ENCODE measurements at places on chromosomes 2 and 18.
A peak's percentile ranks its signal among the peaks of the same experiment; 100 is the strongest.

GRCh38 chr2:4947911-4948310 lies 744.3 kb upstream of the SOX11 start:
- DNase-seq: no peak

DNA sequence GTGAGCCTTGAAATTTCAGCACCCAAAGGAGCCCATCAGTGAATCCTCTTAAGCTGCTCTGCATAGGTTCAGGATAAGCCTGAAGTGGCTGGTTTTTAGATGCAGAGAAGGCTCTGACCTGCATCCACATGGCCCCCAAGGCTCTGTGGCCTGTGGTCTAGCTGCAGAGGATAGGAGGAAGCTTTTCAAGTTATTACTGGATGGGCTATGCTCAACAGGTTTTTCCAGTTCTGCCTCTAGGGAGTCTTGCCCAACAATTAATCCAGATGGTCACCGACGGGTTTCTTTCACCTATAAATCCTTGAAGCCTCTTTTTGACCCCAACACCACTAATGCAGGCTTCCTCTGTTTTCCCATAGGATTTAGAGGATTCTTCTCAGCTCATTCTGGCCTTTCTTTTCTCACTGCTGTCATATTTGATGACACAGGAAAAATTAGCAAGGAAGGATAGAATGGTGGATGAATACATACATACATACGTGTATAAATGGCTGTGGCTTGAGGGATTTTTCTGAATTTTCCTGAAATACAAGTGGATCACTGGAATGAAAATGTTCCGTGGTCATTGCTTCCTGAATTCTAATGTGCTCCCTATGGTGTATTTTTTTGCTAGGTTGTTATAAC lies 52.2 kb upstream of the BCL2L11 start:
- DNase-seq: no peak

DNA sequence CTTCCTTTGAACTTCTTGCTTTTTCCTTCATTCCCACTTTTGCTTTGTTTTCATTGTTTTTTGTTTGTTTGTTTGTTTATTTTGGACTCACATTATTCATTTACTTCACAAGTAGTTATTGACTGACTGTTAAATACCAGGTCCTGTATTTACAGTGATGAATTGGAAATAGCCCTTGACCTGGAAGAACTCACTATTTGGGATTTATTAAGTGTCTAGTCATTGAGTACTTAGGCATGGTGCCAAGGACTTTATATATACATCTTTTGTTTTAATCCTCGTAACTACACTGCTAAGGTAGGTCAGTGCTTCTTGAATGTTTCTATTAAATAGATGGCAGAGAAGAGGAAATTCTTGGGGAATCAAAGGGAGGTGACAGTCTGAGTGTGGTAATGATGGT lies 11.1 kb downstream of the SPOPL start:
- DNase-seq: no peak

- DNase-seq: no peak
Observed at GRCh38 chr2:172908275-172908674, 167.4 kb upstream of the MAP3K20 start.

GRCh38 chr18:22710673-22711191 lies 222.4 kb upstream of the RBBP8 start:
- DNase-seq: no peak

DNA sequence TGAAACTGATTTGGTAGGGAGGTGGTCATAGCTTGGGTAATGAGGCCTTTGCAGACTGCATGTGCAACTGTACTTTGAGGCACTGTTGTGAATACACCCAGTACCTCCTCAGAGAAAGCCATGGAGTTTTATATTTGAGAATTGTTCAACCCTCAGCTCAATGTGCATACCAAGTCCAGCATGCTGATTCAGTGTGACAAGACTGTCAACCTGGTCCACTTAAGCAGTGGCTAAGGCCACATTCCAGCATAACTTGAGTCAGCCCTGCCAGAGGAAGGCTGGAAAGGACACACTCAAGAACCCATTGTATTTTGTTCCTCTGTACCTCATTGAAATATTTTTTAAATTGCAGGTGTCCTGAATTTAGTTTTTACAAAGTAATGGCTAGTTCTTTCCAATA lies 121.8 kb upstream of the HNMT start:
- DNase-seq: no peak

- no peak for DNase-seq
Observed at GRCh38 chr2:58215429-58215828, 25.7 kb downstream of the FANCL start.

- DNase-seq: no peak
Observed at GRCh38 chr2:18527326-18527725, 33.1 kb downstream of the RDH14 start.

GRCh38 chr2:215565897-215566296 lies 130.0 kb upstream of the FN1 start:
- DNase-seq: no peak

- no peak for DNase-seq
Observed at GRCh38 chr2:162041485-162041884, 32.5 kb downstream of the DPP4 start.

DNA sequence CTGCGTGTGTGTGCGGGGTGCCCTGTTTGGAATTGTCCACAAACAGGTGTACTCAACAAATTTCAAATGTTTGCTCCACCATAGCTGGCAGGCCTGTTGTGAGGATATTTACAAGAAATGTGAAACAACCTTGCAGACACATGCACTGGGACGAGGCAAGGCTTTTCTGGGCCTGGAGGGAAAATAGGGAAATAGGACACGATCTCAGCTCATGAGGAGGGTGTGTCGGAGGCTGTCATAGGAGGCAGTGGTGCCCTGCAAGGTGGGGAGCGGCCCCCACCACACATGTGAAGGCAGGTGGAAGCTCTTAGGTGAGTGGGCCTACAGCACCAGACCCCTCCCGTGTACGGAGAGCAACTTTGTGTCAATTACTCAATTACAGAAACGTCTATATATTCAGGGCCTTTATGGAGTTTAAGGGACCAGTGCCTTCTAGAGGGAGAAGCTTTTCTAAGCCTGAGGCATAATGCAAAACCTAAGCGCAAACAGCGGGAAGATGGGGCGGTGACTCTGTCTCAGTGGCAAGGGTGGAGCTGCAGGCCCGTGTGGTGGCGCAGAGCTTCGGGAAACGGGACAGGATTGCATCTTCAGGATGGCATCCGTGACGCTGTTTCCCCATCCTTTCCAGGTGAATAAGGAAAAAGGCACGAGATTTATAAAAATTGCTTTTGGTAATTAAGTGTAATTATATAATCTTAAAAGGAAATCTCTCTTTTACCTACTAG lies 48.0 kb downstream of the RNF144A start:
- no peak for DNase-seq

- DNase-seq: no peak
Observed at GRCh38 chr2:74458938-74459363, 713 bp downstream of the WBP1 start.

DNA sequence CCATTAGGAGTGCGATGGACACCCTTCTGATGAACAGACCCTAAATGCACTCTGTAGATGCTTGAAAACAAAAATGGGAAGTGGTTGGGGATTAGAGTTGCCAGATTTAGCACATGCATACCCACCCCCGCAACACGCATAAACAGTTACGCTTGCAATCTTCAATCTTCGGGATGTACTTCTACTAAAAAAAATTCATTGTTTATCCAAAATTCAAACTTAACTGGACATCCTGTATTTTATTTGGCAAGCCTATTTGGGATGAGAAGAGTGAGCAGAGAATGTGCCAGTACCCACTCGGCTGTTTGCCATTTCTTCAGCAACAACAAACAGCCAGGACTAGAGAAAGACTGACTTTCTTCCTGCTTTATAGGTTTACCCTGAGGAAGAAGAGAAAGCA lies 18.4 kb downstream of the KIAA2012 start:
- DNase-seq: no peak

GRCh38 chr2:43054367-43054766 lies 172.0 kb downstream of the ZFP36L2 start:
- DNase-seq: no peak

GRCh38 chr18:33540392-33540791 lies 37.6 kb upstream of the ASXL3 start:
- DNase-seq: no peak

- DNase-seq: no peak
Observed at GRCh38 chr2:217107480-217107879, 247.6 kb upstream of the TNP1 start.

- DNase-seq: no peak
Observed at GRCh38 chr2:129760669-129761068, 218.8 kb upstream of the RAB6C start.

DNA sequence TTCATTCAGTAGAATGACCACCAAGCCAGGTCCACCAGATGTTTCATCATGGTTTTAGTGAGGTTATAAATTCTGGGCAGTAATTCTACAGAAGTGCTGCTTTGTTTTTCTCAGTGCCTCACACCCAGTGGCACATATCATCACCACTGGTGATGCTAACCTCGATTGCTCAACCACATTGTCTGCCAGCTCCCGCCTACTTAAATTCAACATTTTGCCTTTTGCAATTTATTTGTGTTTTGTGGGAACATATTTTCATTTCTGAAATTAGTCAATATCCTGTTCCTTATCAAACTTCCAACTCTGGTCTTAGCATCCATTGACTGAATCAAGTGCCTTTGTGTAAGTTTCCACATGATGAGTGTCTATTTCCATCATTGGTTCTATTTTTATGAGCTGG lies 62.3 kb upstream of the TMEM178A start:
- no peak for DNase-seq

DNA sequence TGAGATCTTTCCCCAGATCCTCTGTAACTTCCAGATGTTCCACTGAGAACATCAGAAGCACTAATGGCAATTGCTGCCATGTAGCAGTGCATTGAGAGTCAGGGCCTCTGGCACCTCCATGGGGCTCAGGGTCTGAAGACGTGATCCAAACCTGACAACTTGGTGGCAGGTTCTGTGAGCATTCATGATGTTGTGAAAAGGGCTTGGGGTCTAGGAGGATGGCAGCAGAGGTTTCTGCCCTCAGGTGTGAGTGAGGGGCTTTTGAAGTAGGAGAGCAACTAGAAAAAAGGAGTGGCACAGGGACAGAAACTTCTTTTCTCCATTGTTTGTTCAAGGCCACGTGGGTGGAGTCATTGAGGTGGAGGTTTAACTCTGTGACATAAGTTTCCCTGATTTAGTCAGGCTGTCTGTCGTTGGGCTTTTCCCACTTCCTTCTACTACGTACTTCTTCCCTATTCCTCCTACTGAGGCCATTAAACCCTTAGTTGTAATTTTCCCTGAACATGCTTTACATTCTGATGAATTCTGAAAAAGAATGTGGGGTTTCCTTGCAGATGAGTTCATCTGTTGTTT lies 13.1 kb downstream of the CFLAR start:
- no peak for DNase-seq

- DNase-seq: no peak
Observed at GRCh38 chr2:240384711-240385450, 50.6 kb upstream of the GPC1 start.

DNA sequence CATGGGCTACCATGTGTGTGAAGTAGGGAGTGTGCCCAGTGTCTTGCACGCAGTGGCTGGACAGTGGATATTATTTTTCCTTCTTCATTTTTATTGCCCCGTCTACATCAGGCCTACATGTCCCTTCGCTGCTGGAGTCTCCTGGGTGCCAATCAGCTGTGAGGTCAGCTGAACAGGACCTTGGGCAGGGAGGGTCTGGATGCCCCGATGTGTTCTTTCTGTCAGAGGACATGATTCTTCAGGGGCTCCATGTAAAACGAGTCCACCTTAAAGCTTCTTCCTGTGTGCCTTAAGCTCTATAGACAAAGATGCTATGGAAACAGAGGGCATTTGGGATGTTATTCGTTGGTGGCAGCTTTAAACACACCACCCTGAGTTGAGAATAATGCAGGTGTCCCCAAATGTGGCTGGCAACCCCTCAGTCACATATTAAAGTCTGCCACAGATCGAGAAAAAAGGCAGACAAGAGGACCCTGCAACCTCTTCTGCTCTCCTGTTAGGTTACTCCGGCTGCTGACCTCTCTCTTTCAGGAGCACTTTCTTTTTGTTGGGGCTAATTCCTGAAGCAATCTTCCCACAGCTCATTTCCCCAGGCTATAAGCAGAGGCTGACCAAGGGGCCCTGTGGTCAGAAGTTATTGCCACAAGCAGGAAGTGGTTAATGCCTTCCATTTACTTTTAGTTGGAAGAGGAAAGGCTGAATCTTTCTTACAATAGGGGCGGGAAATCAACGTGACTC lies 20.0 kb downstream of the GREB1 start:
- no peak for DNase-seq

DNA sequence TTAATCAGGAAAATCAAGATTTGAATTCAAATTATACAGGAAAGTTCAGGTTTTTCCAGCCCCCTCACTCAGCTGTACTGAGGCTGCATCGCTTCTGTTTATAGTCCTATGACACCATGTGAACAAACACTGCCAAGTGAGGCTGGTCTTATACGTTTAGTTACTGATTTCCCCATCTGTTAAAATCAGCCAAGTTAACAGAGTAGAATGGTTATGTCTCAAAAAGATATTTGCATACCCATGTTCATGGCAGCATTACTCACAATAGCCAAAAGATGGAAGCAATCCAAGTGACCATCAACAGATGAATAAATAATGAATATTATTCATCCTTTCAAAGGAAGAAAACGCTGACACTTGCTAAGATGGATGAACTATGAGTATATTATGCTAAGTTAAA lies 43.8 kb downstream of the REEP1 start:
- DNase-seq: no peak

- DNase-seq: no peak
Observed at GRCh38 chr2:209253544-209253943, 170.3 kb upstream of the MAP2 start.

DNA sequence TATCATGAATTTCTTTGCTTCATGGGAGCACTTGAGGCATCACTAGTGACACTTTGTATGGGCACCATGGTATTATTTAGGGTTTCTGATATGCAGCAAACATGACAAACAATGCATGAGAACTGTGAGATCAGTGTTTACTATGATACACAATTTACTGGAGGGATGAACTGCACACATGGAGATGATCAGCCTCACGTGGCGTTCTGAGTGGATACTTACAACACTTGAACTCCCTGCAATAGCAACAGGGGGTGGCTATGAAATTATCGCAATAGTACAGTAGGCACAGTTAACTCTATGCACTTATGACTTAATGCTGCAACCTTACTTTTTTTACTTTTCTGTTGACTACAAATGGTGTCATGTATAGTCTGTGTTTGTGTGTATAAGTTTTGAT lies 18.5 kb upstream of the UGT1A8 start:
- DNase-seq: no peak

GRCh38 chr2:137677466-137677865 lies 286.8 kb upstream of the HNMT start:
- DNase-seq: no peak

- no peak for DNase-seq
Observed at GRCh38 chr2:237660381-237660900, 33.1 kb downstream of the LRRFIP1 start.

DNA sequence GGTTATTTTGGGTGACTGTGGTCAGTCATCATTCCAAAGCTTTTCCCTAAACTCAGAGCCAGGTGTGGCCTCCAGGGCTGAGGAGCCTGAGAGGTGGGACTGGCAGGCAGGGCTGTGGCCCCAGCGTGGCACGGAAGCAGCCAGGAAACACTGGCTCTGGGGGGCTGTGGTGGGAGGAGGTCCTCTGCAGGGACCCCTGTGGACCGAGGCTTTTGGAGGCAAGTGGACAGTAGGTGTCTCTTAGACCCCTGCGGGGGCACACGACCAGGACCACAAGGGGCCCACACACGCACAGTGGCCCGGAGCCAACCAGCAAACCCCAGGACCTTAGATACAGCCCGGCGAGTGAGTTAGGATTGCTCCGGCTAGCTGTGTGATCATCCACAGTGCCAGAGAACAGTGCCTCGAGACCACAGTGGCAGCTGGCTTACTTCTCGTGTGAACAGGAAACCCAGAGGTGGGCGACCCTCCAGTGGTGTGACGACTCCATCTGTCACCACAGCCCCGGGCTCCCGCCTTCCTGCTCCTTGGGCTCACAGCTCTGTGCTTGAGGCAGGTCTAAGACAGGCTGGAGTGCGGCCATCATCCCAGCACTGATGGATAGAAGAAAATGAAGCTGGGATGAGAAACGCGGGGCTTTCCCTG lies 1.6 kb upstream of the RTP5 start:
- DNase-seq: peak; percentile 65
